ENCODE measurements at places on chromosomes 5 and 9. TPM values are rescaled to one million over a fixed set of nuclear protein-coding genes. Genes with fewer than 3 reads are reported as not detected.

DNA sequence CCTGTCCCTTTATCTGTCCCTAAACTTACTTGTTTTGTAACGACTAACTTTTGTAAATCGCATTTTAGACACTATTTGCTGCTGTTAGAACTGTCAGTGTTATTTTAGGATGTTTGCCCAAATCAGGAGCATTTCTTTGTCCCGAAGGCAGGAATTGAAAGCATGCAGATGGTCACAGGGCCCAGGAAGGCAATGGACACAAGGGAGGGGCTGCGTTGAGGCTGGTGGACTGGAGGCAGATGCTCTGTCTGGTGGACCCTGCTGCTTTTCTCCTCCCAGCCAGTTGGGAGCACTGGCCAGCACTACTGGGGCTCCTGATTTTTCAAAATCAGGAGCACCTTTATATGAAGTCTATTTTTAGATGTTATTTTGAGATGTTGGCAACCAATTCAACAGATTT is 31.7 kb downstream of the DOCK2 start:
- peaks cover 31% of the 10 kb centered on the region for H3K4me1 ChIP-seq
- H3K27ac ChIP-seq: no peak overlapping the region
- H3K4me3 ChIP-seq: no peak overlapping the region

The NPR3 gene
- 0.05 TPM for total RNA-seq

- no peaks in the 10 kb centered on the region for H3K36me3 ChIP-seq
- peaks cover 4% of the 10 kb centered on the region for H3K27me3 ChIP-seq
- H3K4me1 ChIP-seq: no peaks in the 10 kb centered on the region
- no peak overlapping the region for H3K4me3 ChIP-seq
- H3K27ac ChIP-seq: no peak overlapping the region
These were observed 134.9 kb upstream of the PANK3 start for GRCh38 chr5:168714046-168714445.

The SLC34A1 gene
- 0.29 TPM for total RNA-seq

The SLC28A3 gene
- total RNA-seq: 0.31 TPM

All from activated CD8-positive, alpha-beta T cell treated with anti-CD3 and anti-CD28 coated beads for 36 hours (primary cell).